Putamen (tissue), 1 donor: ENCODE measurements at places on chromosomes 2 and 18.

- DNase-seq, result no peak
These were observed 63.9 kb downstream of the AOX1 start for GRCh38 chr2:200649724-200650123.

GRCh38 chr18:2960983-2961696, 51.8 kb downstream of the LPIN2 start:
- DNase-seq, result no peak

DNA sequence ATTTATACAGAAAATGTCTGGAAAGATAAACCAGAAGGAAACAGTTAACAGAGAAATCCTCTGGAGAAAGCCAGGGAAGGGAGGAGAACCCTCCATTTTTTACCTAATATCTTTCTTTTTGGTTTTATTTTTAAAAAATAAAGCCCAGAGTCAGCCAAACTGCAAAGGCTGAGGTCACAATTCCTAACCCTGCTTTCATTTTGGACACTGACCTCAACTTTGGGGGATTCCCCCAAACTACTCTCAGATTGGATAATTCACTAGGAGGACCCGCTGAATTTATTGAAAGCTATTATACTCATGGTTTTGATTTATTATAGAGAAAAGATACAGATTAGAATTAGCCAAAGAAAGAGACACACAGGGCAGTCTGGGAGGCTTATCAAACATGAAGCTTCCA, 93.3 kb upstream of the SP3 start:
- no peak for DNase-seq

DNA sequence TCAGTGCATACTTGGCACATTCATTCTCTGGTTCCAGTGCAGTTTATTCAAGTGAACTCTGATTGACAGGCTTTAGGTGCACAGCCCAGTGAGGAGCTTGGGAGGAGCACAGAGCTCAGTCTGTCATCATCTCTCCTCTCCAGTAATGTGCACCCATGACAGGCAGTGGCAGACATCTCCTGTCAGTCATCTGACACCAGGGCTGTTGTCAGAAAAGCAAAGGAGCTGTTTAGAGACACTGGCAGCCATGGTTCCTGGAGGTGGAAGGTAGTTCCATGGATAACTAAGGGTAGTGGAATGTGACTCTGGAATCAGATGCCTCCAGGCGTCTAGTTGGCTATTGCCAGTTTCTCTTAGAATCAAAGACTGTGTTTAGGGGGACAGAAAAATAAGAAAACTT, 308.8 kb downstream of the DCDC2C start:
- no peak for DNase-seq

DNA sequence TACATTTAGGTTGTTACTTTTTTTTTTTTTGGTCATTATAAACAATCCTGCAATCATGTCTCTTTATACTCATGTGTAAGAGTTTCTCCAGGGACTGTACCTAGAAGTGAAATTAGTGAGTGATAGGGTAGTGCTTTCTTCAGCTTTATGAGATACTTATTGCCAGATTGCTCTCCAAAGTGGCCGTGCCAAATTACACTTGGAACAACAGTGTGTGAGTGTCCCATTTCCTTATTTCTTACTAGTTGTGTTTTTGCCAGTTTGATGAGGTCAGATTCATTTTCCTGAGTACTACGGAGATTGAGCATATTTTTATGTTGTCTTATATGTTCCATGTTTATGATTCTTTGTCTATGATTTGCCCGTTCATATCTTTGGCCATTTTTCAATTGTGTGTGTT, 39.2 kb downstream of the GALNT1 start:
- no peak for DNase-seq

DNA sequence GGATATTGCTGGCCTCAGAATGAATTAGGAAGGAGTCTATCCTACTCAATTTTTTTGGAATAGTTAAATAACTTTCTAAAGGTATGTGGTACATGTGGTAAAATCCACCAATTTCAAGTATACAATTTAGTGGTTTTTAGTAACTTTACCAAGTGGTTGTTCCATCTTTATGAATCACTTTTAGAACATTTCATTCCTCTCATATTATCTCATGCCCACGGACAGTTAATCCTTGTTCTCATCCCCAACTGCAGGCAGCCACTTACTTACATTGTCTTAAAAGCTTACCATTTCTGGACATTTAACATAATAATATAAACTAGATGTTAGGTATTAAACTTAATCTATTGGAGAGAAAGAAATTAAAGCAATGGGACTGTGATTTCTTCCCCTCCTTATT, 146.3 kb upstream of the ZC3H15 start:
- DNase-seq, result no peak

GRCh38 chr2:12045864-12046291, 299.4 kb downstream of the LPIN1 start:
- DNase-seq, result no peak

DNA sequence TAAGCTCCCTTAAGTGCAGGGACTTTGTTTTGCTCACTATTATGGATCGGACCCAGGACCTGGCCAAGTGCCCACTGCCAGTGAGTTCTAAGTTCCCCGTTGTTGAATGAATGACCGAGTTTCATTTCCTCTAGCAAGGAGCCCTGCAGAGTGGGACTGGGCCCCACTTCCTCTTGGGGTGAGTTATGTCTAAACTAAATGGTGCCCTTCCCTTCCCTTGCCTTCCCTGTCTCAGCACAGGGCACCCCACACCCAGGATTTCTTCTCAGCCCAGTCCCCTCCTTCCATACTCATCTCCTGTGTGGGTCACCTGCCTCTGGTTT, 195.3 kb upstream of the HS6ST1 start:
- DNase-seq, result peak; percentile 30

DNA sequence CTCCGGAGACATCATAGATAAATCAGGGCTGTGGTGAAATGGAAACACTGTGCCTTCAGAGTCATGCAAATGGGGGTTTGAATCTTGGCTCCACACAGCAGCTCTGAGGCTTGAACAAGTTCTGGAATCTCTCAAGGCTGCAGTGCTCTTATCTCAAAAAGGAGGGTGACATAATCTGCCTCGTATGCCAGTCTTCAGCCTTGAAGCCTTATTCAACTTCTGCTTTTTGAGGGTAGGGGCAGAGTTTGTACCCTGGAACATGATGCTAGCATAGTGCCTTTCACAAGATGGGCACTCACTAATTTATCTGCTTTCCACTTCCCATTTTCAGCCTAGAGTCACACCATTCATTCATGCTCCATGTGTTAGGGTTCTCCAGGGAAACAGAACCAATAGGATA, 42.3 kb downstream of the GATA6 start:
- no peak for DNase-seq

GRCh38 chr2:36058953-36059352, 296.6 kb upstream of the CRIM1 start:
- no peak for DNase-seq

GRCh38 chr2:37644191-37644590, 27.3 kb downstream of the CDC42EP3 start:
- no peak for DNase-seq
